Naive thymus-derived CD8-positive, alpha-beta T cell (primary cell): ENCODE measurements at places on chromosomes 12 and 14. TPM values are rescaled to one million over a fixed set of nuclear protein-coding genes. Genes with fewer than 3 reads are reported as not detected.

DNA sequence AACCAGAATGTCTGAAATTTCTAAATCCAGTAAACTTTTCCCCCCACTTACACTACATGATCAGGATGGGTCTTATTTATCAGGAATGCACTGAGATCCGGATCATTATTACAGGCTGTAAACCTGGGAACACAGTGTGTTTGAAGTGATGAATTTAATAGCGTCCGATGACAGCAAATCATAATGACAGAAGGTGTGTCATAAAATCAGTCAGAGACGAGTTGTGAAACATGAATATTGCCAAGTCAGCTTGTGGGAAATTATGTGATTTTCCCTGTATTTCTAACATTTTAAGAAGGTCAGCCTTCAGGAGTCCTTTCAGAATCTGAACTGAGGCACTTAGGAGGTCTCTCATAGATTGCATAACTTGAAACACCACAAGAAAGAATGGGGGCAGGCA lies 36.7 kb downstream of the RERG start:
- H3K36me3 ChIP-seq: no peaks in the 10 kb centered on the region
- H3K4me1 ChIP-seq: no peaks in the 10 kb centered on the region
- no peak overlapping the region for H3K4me3 ChIP-seq
- H3K27ac ChIP-seq: no peak overlapping the region
- no peak for DNase-seq

DNA sequence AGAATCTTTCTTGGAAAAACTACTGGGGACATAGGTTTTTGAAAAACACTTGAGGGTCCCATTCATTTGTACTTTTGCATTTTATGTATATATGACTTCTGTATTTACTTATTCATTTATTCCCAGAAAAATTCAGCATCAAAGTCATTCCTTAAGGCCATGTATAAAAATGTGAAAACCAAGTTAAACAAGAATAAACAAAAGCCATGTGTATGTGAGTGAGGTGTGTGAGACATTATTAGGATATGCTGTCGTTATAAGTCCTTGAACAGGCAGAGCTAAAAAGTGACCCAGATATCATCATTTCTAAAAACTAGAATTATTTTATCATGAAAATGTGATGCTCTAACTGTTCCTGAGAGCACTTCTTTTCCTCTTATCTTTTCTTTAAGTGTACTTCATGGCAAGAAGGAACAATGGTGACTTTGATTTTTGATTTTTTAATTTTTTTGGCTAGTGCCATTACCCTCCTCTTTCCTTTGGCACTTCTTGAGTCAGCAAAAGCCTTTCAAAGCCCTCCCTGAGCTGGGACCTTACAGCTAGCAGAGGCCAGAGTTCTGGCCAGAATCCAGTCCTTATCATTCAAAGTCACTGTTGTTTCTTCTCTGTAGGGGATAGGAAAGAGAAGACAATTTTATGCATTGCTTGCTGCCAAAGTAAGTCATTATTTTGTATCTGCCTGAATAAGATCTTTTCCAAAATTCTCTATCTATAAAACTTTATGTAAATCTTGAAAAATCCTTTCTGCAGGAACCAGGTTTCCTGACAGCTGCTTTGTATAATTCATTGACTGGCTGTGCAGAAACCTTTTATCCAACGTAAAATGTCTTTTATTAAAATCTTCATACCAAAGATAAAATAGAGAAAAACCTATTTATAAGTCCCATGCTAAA lies 419.7 kb upstream of the PRICKLE1 start:
- H3K27me3 ChIP-seq: no peaks in the 10 kb centered on the region
- no peaks in the 10 kb centered on the region for H3K36me3 ChIP-seq
- no peaks in the 10 kb centered on the region for H3K4me1 ChIP-seq
- DNase-seq: no peak
- no peak overlapping the region for H3K4me3 ChIP-seq
- H3K27ac ChIP-seq: no peak overlapping the region

GRCh38 chr12:67773896-67774295 lies 125.4 kb downstream of the DYRK2 start:
- H3K4me1 ChIP-seq: no peaks in the 10 kb centered on the region
- H3K27me3 ChIP-seq: no peaks in the 10 kb centered on the region
- H3K27ac ChIP-seq: no peak overlapping the region
- H3K36me3 ChIP-seq: no peaks in the 10 kb centered on the region
- no peak for DNase-seq

DNA sequence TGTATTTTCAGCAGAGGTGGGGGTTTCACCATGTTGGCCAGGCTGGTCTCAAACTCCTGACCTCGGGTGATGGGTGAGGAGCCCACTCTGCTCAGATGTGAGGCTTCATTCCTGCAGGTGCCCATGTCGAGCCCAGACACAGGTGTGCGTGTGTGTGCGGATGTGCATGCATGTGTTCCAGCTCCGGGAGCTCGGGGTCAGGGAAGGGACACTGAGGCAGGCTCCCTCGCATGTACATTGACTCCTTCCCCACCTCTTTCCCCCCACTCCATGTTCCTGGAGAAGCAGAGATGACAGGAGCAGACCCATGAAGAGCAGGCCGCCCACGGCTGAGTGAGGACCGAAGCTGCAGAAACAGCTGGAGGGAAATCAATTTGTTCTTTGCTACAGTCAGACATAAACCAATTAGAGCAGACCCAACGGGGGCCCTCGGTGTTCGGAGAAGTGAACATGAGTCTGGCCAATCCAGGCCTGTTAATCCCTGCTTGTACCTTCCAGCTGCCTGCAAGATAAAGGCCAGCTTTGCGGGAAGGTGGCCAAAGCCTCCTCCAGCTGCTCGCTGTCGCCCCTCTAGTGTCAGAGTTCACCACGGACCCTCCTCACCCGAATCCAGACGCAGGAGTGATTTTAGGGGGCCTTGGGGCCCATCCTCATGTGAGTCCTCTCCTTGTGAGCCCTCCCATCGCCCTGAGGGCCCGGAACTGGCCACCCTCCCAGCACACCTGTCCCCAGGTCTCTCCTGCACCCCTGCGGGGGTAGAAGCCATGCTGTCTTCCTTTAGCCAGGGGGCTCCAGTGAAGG lies 321.0 kb upstream of the RTL1 start:
- no peak overlapping the region for H3K27ac ChIP-seq
- DNase-seq: no peak
- no peaks in the 10 kb centered on the region for H3K36me3 ChIP-seq
- H3K27me3 ChIP-seq: peaks cover 17% of the 10 kb centered on the region
- peaks cover 5% of the 10 kb centered on the region for H3K4me1 ChIP-seq
- H3K4me3 ChIP-seq: no peak overlapping the region

DNA sequence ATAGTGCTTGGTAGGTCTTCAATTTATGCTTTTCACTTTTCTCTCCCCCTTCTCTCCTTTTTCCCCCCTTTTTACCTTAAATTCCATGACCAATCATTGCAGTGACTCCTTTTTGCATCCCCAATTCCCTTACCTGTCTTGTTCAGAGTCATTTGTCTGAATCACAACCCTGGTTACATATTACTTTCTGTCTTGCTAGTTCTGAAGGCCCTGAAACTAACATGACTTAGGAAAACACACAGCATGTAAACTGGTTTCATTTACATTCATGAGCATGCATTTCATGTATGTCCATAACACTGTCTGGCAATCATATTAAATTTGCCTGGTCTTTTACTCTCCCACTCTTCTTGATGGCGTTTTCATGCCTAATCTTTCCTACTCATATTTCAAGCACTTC lies 20.3 kb upstream of the FOXG1 start:
- no peak overlapping the region for H3K4me3 ChIP-seq
- no peaks in the 10 kb centered on the region for H3K4me1 ChIP-seq
- peaks cover 5% of the 10 kb centered on the region for H3K36me3 ChIP-seq

DNA sequence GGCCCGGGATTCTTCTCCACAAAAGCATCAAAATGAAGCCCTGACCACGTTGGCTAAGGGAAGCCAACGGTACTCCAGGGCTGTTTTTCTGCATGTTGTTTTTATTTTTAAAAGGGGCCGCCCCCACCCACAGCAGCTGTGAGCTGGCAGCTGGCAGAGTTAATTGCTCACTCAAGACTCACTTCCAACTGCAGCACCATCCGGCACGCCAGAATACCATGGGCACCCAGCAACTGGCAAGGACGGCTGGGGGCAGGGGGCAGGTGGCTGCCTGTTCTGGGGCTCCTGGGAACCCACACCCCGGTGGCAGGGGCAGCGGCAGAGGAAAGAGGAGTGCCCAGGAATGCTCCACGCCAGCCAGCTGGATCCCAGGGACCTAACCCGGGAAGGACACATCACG lies 44.3 kb downstream of the NCOR2 start:
- peaks cover 23% of the 10 kb centered on the region for H3K4me1 ChIP-seq
- H3K27me3 ChIP-seq: no peaks in the 10 kb centered on the region
- H3K36me3 ChIP-seq: peaks cover 10% of the 10 kb centered on the region
- no peak overlapping the region for H3K4me3 ChIP-seq
- no peak for DNase-seq
- no peak overlapping the region for H3K27ac ChIP-seq

- H3K36me3 ChIP-seq: peaks cover 70% of the 10 kb centered on the region
- H3K4me1 ChIP-seq: peaks cover 17% of the 10 kb centered on the region
- no peak overlapping the region for H3K27ac ChIP-seq
- no peaks in the 10 kb centered on the region for H3K27me3 ChIP-seq
Observed at GRCh38 chr12:44673811-44674210, 202.3 kb downstream of the NELL2 start.

DNA sequence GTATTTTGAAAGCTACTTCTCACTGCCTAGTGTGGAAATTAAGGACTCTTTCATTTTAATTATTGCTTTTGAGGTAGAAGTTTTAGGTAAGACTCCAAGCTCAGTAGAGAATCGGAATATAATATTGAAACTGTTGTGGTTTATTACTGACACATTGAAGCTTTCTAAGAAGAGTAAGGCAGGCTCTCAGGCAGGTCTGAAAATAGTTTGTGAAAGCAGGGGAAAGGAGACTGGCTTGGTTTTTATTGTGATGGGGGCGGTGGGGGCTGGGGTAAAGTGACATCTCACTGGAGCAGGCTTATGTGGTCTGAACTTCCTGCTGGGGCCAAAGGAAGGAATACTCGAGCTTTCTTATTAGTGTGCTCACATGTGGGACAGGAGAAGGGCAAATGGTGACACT lies 79.5 kb downstream of the OTOGL start:
- DNase-seq: no peak
- H3K4me1 ChIP-seq: no peaks in the 10 kb centered on the region
- H3K36me3 ChIP-seq: no peaks in the 10 kb centered on the region
- H3K4me3 ChIP-seq: no peak overlapping the region
- H3K27ac ChIP-seq: no peak overlapping the region

DNA sequence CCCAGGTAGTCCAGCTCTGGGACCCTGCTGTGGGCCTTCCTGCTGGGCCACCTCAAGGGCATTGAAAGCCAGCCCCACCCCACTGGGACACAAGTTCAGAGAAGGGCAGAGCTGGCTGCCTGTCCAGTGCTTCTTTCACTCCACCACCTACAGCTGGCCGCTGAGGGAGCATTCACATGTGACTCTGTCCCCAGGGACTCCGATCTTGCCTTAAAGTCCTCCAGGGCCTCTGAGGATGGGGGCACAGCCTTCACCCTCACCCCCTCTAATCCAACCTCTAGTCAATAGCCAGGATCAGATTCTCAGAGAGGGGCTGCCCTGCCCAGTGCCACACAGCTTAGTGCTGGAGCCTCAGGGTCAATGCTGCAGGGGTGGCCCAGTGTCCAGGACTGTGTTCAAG lies 5.0 kb upstream of the CYP46A1 start:
- no peak for DNase-seq
- H3K27me3 ChIP-seq: no peaks in the 10 kb centered on the region
- no peak overlapping the region for H3K27ac ChIP-seq

- H3K4me3 ChIP-seq: no peak overlapping the region
- no peaks in the 10 kb centered on the region for H3K36me3 ChIP-seq
Observed at GRCh38 chr12:52377266-52377665, 8.2 kb downstream of the KRT84 start.

DNA sequence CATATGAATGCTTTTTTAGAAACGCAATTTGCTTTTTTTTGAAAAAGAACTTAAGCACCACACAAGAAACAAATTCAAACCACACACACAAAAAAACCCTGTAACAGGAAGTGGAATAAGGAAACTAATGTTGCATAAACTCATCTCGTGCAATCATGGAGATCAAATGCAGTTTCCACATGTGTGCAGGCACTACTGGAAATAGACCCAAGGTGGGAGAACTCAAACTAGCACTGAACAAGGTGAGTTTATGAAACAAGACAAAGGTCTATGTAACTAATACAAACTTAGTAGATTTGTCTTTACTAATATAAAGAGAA lies 17.5 kb downstream of the NIN start:
- H3K4me3 ChIP-seq: peak overlapping the region; percentile 81
- H3K27me3 ChIP-seq: no peaks in the 10 kb centered on the region
- no peaks in the 10 kb centered on the region for H3K36me3 ChIP-seq
- peaks cover 80% of the 10 kb centered on the region for H3K4me1 ChIP-seq

DNA sequence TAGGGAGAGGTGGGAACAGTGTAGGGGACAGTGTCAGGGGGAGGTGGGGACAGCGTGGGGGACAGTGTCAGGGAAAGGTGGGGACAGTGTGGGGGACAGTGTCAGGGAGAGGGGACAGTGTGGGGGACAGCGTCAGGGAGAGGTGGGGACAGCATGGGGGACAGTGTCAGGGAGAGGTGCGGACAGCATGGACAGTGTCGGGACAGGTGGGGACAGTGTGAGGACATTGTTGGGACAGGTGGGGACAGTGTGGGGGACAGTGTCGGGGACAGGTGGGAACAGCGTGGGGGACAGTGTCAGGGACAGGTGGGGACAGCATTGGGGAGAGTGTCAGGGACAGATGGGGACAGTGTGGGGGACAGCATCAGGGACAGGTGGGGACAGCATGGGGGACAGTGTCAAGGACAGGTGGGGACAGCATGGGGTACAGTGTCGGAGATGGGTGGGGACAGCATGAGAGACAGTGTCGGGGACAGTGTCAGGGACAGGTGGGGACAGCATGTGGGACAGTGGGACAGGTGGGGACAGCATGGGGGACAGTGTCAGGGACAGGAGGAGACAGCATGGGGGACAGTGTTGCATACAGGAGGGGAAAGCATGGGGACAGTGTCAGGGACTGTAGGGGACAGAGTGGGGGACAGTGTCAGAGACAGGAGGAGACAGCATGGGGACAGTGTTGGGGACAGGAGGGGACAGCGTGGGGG lies 139.0 kb downstream of the TMEM121 start:
- peaks cover 8% of the 10 kb centered on the region for H3K27me3 ChIP-seq
- DNase-seq: no peak
- H3K4me3 ChIP-seq: no peak overlapping the region
- H3K4me1 ChIP-seq: no peaks in the 10 kb centered on the region
- H3K36me3 ChIP-seq: no peaks in the 10 kb centered on the region

Gene RDH12
- polyA plus RNA-seq: not detected

Gene CELA1
- polyA plus RNA-seq: 3.6 TPM

Gene TPH2
- not detected for polyA plus RNA-seq

Gene SLC25A47
- polyA plus RNA-seq: not detected

Gene GRIP1
- polyA plus RNA-seq: 0.95 TPM

Gene KLHL33
- 0.43 TPM for polyA plus RNA-seq

Gene ARHGAP9
- 240 TPM for polyA plus RNA-seq
